ENCODE measurements at places on chromosomes 2 and 18.

DNA sequence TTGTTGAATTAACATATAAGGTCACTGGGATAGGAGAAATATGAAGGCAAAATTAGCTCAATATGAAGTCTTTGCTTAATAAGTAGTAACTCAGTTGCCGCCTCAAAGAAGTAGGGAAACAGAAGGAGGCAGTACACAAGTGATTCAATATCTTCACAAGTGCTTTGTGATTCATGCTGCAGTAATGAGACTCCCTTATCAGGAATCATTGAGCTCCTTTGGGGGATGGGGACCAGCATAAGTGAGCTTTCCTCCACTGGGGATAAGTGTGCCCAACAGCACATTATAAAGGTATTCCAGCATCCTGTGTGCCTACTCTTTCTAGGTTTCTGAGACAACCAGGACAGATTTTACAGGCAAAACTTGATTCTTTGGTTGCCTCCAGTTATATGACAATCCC, 323.4 kb upstream of the UBE2E3 start:
- DNase-seq = no peak

DNA sequence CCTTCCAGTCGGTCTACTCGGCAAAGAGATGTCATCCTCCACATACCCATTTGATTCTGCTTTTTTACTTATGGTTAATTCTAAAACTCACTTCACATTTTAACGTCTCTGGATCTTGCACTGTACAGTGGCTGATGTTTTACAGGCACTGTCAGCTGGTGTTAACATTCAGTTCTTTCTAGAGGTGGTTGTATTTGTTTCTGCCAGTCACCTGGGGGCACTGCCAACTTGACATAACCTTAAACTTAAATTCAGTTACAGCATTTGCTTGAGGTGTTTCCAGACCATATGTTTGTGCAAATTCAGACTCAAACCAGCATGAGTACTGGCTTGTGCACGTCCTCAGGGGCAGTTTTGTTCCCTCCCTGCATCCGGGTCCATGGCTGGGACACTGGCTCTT, 5.3 kb upstream of the TMEM185B start:
- no peak for DNase-seq

DNA sequence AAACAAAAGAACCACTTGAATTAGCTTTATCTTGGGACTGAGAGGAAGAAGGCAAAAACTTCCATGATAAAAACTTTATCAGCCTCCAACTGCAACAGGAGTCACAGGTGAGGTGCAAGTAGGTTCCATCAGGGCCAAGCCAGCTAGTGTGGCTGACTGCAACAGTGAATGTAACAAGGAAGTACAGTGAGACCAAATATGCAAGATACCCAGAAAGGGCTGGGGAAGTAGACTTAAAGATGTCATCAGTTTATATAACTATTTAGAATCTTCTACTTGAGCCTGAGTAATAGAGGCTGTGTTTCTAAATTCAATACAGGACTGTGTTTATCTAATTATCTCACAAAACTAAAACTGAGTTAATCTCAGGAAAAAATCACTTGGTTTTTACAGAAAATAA, 14.8 kb downstream of the PLEKHM3 start:
- no peak for DNase-seq

- no peak for DNase-seq
Measured at GRCh38 chr2:172999641-173000386, 75.8 kb upstream of the MAP3K20 start.

DNA sequence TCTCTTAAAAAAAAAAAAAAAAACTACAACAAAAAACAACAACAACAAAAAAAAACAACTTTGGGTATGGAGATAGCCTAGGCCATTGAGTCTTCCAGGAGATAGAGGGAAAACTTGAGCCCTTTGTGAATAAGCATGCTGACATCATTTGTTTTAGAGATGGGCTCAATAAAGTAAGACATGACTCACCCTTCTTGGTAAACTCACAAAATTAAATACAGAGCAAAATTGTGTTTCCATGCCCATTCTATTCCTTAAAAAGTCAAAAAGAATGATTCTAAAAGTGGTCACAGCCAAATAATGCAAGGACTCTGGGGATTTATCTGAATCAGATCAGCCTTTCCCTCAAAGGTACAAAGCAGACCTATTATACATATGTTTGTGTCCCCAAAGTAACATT, 117.4 kb downstream of the ETAA1 start:
- DNase-seq = no peak

DNA sequence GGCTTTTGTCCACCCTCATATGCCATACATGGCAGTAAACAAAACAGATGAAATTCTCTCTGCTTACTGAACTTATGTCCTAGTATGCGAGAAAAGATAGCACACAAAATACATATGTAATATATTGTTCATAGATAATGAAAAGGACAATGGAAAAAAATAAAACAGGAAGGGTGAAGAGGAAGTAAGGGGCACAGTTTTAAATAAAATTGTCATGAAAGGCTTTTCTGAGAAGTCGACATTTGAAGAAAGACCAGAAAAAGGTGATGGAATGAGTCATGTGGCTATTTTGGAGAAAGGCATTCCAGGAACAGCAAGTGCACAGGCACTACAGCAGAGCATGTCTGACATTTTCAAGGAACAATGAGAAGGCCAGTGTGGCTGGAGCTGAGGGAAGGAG, 56.4 kb downstream of the KCNH7 start:
- DNase-seq = no peak

- DNase-seq = no peak
Measured at GRCh38 chr2:28470759-28471158, 25.1 kb upstream of the PLB1 start.

DNA sequence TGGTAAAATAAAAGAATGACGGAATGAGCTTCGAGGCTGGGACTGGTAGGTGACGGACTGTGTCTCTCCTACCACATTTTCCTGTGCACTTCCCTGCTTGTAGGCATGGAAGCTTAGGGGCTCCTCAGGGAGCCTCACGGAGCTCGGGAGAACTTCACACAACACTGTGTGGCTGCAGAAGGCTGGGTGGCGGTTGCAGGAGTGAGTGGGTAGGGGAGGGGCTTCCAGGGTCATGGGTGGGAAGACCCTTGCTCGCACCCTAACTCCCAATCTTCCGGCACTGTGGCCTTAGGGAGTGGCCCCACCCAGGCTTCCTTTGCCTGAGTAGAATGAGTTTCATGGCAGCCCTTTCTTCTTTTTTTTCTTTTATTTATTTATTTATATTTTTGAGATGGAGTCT, 128.6 kb downstream of the INHBB start:
- no peak for DNase-seq

DNA sequence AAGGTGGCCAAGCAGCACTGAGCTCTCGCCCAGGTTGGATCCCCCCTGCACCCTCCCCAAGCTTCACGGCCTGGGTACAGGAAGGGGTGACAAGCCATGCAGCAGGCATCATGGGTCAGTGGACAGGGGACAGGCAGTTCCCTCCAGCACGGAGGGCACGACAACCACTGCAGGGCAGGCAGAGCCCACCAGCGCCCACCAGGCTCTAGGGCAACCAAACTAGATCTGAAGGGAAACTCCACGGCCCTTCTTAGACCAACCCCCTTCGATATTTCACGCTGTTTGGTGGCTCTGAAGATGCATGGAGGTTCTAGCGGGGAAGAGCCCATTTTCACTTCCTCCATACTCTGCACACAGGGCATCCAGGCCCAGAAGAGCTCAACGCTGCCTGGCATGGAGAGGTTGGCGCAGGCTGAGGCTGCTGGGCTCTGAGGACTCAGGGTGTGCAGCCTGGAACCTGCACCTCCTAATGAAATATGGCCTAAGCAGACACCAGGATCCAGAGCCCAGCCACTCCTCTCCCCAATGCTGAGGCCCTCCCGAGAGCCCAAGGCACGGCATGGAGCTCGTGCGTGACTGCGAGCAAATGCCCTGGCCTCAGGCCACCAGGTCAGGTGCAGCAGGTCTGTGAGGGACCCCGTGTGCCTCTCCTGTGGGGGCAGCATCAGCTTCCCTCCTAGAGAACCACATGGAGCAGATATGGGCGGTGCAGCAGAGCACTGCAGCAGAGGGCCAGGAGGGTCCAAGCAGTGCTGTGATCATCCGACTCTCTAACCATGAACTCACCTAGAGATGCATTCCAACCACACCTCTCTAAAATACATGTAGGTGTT, 8.7 kb upstream of the MTERF4 start:
- DNase-seq = no peak

- peak; percentile 30 for DNase-seq
Measured at GRCh38 chr18:35241448-35241804, 592 bp downstream of the ZNF397 start.

GRCh38 chr2:70344195-70344594, 42.3 kb upstream of the FAM136A start:
- DNase-seq = no peak

- DNase-seq = no peak
Measured at GRCh38 chr18:32251466-32251865, 61.6 kb downstream of the MEP1B start.

- DNase-seq = peak; percentile 54
Measured at GRCh38 chr2:8116661-8117060, 565.2 kb upstream of the ID2 start.

DNA sequence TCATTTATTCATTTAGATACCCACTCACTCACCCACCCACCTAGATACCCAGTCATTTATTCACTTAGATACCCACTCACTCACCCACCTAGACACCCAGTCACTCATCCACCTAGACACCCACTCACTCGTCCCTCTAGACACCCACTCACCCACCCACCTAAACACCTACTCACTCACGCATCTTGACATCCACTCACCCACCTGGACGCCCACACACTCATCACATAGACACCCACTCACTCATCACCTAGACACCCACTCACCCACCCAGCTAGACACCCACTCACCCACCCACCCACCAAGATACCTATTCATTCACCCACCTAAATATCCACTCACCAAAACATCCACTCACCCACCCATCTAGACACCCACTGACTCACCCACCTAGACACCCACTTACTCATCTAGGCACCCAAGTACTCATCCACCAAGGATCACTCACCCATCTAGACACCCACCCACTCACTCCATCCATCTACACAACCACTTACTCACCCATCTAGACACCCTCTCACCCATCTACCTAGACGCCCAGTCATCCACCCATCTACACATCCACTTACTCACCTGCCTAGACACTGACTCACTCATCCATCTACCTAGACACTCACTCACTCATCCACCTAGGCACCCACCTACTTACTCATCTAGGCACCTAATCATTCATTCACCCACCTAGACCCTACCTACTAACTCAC, 723.7 kb upstream of the RAB6C start:
- no peak for DNase-seq

- no peak for DNase-seq
Measured at GRCh38 chr2:2873450-2873811, 504.2 kb downstream of the EIPR1 start.

GRCh38 chr18:23828426-23828825, 139.2 kb downstream of the LAMA3 start:
- DNase-seq = peak; percentile 83

DNA sequence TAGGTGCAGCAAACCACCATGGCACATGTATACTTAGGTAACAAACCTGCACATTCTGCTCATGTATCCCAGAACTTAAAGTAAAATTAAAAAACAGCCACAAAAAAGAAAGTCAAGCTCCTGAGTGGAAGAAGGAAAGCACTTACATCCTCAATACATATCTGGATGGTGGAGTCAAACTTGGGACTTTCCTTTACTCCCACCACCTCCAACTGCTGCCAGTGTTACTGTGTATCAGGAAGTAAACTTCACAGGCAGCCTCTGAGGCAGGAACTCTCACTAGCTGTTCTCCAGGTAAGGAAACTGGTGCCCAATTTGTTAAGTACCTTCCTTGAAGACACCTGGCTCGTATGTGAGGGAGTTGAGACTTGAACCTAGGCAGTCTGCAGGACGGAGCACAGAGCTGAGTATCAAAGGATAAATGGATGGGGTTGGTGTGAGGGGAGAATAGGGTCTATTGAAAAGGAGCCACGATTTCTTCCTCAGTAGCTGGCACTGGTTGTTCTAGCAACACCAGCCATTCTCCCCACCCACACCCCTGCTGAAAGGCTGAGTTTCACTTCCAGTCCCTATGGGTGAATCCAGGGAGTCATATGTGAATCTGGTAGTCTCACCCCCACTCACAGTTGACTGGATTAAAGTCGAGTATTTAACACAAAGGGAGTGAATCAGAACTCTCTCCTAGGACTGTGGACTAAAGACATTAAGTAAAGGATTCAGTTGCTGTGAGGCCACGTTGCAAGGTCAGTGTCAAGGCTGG, 50.0 kb upstream of the GPR39 start:
- DNase-seq = no peak

DNA sequence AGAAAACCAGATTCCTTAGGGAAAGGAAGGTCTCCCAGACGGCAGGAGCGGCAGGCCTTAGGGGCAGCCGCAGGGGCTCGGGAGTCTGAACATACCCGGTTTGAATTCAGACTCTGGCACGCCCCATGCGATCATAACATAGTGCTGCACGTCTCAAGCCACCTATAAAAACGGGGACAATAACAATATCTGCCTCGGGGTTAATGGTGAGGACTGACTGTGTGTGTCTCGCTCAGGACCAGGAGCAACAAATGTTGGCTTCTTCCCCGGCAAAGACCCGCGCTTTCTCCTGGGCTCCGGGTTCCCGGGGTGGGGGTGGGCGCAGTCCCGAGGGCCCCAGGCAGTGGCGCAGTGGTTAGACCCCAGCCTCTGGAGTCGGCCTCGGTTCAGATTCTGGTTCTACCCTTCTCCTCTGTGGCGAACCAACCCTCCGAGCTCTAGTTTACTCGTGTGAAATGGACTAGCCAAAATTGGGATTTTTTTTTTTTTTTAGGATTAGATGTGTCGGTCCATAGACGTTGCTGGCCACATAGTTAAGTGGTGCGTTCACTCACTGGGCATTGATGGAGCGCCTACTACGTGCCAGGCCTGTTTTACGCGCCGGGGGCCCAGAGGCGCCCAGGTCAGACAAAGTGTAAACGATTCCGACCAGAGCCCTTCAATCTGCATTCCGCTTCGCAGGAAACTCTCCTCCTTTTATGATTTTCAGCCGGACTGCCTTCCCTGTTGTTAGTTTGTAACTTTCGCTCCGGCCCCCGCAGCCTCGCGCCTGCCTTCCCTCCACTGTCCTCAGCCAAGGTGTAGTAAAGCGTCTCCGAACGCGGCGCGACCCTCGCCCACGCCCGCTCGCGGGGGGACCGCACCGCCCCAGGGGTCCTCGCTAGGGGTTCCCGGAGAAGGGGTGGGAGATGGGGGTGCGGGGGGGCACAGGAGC, 820 bp upstream of the SH3BP4 start:
- no peak for DNase-seq

DNA sequence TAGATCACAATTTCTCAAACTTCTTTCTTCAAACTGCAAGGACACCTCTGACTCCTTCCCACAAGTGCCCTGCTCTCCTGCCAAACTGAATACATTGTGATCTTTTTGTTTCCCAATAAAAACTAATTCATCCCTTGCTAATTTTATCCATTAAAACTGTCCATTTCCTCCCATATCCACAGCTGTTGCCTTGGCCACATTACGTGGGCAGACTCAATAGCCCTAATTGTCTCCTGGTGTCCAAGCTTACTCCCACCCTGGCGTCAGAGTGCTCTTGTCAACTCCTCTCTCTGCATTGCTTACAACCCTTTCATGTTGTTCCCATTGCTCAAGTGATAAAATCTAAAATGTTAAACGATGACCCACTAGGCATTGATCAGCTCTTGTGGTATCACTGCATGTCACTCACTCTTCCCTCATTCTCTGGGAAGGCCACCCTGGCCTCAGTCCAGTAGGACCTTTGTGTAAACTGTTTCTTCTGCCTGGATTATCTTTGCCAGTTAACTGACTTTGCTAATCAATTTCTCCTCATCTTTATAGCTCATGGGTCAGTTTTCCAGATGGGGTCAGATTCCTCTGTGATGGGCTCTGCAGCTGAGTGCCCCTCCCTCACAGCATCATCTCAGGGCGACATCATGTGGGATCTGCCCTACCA, 525.0 kb downstream of the SLC4A3 start:
- DNase-seq = no peak

- DNase-seq = no peak
Measured at GRCh38 chr2:149612122-149612521, 24.5 kb upstream of the MMADHC start.

GRCh38 chr2:123448801-123449200, 576.3 kb upstream of the CNTNAP5 start:
- no peak for DNase-seq
